Kidney (tissue), 22 donors: ENCODE measurements at places on chromosomes 11 and 22. TPM values are rescaled to one million over a fixed set of nuclear protein-coding genes. Genes with fewer than 3 reads are reported as not detected.

DNA sequence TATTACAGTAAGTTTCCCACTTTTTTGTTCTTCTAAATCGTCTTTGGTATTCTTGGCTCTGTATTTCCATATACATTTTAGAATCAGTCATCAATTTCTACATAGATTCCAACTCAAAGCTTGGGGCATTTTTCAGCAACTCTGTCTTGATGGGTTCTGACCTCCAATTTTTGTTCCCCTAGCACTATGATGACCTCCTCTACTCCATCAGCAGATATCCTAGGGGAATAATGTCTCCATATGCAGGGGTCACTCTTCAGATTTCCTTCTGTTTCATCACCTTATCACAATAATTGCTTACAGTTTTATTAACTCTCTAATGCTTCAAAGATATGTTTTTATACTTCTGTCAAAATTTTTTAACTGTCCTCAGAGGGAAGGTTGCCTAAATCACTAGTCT is 91.3 kb upstream of the TP53AIP1 start:
- DNase-seq = no peak

DNA sequence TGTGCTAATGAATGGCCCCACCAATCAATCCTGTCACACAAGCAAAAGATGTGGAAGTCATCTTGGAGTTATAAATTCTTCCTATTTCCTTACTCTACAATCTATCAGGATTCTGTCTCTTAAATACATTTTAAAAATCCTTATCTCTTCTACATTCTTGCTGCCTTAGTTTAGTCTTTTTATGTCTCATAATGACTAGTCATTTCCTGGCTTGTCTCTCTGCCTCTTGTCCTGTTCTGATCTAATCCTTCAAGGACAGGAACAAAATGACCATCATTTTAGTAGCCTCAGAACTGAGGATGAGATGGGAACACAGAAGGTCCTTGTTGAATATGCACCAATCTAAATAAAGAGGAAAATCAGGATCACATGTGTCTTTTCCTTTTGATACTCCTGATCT is 56.6 kb upstream of the LIN7C start:
- DNase-seq = no peak

TPH1 gene
- 0.60 TPM for total RNA-seq

OR52E8 gene
- 0.25 TPM for total RNA-seq
